ENCODE measurements at places on chromosomes 11 and 22.

- no peak for DNase-seq
Observed at GRCh38 chr11:34165786-34166555, 60.5 kb downstream of the NAT10 start.

DNA sequence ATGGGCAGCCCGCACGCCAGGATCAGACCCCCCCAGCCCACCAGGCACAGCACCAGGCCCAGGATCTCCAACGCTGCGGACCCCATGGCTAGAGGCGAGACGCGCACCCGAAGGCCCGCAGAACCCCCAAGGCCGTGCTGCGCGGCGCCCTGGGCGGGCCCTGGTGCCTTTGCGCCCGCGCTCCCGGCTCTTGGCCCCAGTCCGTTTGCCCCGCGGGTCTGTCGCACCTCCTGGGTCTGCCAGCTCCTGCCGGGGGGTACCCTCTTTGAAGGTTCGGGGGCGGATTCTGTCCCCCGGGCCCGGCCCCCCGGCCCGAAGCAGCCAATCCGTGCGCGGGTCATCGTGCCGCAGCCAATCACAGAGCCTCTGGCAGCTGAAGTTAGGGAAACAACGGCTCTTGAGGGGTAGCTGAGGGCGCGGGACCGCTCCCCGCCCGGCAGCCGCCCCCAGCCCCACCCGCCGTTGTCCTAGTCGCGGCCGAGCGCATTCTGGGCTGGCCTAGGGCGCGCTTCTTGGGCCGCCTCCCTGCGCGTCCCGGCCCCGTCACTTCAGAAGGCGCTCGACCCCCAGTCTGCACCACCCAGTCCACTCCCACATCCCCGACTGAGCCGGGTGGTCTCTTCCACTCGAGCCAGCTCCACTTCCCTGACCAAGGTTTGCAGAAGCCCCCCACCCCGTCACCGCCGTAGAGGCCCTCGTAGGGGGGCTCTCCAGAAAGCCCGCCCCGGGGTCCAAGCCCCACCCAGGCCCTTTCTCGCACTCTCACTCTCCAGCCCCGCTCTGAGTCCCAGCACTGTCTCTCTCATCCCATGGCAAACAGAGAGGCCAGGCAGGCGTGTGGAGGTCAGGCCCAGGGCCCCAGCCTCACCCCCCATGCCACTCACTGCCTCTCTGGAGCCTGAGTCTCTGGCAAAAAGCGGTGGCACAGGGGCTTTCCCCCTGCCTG, at the start of gene CLDN5:
TSS of gene CLDN5 (minus strand) at position 241 of the 946 bp plus-strand sequence. CDS start at position 86, 155 bp downstream.
- no peak for DNase-seq

GRCh38 chr11:61880031-61880430, 11.3 kb downstream of the FADS3 start:
- DNase-seq, result no peak

DNA sequence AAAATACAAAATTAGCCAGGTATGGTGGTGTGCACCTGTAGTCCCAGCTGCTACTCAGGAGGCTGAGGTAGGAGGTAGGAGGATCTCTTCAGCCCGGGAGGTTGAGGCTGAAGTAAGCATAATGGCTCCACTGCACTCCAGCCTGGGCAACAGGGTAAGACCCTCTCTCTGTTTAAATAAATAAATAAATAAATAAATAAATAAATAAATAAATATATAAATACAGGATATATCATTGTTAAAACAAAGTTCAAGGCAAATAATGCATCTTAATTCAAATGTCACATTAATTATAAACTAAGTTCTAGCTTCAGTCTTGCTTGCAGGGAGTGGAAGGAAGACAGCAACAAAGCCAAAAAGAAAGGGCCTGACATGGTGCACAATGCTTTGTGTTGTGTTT, 44.5 kb upstream of the PANX1 start:
- no peak for DNase-seq

DNA sequence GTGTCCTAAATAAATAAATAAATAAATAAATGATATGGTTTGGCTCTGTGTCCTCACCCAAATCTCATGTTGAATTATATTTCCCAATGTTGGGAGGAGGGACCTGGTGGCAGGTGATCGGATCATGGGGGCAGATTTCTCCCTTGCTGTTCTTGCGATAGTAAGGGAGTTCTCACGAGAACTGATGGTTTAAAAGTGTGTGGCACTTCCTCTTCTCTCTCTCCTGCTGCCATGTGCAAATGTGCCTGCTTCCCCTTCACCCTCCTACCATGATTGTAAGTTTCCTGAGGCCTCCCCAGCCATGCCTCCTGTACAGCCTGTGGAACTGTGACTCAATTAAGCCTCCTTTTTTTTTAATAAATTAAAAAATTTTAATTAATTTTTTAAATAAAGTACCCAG, 138.2 kb downstream of the FBXO7 start:
- DNase-seq, result no peak

GRCh38 chr11:131833366-131833765, 463.0 kb downstream of the NTM start:
- no peak for DNase-seq

GRCh38 chr11:45528435-45528834, 137.0 kb downstream of the CHST1 start:
- DNase-seq, result no peak

- DNase-seq, result no peak
Observed at GRCh38 chr11:72813740-72814285, 398 bp upstream of the ATG16L2 start.

DNA sequence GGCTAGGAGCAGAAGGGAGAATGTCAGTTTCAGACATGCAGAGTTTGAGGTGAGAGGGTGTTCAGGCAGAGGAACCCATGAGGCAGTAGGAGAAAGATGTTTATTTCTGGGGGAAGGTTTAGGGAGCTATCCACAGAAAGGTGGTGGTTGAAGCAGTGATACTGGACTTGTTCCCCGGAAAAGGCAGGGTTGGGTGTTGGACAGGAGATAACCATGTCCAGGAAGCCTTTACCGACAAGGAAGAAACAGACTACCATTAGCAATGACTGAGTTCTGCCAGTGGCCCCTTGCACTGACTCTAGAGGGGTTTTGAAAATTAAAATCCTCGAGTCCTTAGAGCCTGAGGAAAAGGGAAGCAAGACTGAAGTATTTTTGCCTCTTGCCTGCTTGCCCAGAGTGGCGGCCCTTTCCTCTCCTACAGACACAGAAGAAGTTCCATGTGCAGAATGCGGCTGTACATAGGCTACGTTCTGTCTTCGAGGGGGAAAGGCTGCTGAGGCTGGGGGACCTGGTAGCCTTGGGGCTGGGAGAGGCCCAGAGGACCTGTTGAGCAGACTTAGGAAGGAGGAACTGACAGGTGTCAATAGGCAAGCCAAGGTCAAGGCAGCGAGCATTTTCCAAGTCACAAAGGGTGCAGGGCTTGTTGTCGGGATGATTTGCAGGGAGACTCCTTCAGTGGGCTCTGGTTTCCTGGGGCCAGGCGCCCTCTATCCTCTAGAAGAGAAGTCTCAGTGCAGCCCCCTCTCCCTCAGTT, 146.7 kb downstream of the LDLRAD3 start:
- no peak for DNase-seq

DNA sequence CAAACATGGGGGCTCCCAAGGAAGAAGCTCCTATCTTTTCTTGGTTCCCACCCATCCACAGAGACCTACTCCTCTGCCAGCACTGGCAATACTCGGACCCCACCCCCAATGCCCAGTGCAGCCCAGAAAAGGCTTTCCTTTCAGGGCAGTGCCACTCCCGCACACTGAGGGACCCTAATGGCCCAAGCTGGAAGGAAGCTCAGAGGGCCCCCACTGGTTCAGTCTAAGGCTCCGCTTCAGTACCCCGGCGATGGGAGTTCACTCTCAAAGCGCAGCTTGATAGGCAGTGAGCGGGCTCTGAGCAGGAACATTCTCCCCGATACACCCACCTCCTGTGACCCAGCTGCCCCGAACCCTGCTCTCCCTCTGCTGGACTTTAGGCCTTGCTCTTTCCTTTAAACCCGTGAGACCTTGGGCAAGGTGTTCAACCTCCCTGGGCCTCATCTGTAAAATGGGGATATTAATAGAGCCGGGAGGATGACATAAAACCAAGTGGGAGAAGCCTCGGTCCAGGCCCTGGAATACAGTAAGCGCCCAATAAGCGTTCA, 48.4 kb downstream of the CHRDL2 start:
- DNase-seq, result no peak

DNA sequence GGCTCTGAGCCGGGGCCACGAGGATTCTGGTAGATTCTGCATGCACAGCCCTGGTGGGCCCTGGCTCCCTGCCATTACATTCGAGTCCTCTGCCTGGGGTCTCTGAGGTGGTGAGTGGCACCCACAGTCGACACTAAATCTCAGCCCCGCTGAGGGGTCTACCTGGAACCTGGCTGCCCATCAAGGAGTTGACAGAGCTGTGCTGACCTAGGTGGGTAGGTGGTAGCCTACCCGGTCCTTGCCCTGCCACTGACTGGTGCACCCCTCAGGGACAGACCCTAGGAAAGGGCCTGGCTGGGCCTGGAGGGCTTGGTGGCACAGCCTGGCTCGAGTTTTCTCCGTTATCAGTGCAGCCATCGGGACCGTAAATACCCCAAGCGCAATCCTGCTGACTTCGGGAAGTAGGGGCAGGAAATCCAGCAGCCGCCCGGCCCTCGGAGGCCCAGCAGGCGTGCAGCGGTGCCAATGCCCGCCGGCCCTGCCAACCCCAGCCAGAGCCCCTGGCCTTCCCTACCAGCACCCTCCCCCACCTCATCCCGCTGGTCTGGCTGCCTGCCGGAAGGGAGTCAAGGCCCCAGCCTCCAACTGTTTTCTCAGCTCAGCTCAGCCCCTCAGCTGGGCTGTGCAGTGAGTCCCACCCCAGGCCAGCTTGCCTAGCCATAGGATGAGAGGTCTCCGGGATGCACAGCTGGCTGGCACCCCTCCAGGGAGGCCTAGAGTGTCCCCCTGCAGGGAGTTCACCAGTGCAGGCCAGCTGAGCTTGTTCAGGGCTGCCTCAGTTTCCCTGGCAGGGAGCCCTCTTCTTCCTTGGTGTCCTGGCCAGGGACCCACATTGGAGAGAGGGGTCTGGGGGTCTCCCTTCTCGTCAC, 80.4 kb upstream of the KCNQ1OT1 start:
- no peak for DNase-seq

- peak; percentile 48 for DNase-seq
Observed at GRCh38 chr11:77127235-77127911, 673 bp upstream of the MYO7A start.

GRCh38 chr11:86724137-86724536, 51.7 kb upstream of the ME3 start:
- DNase-seq, result no peak

- no peak for DNase-seq
Observed at GRCh38 chr11:69476509-69476961, 4.9 kb upstream of the LINC01488 start.

DNA sequence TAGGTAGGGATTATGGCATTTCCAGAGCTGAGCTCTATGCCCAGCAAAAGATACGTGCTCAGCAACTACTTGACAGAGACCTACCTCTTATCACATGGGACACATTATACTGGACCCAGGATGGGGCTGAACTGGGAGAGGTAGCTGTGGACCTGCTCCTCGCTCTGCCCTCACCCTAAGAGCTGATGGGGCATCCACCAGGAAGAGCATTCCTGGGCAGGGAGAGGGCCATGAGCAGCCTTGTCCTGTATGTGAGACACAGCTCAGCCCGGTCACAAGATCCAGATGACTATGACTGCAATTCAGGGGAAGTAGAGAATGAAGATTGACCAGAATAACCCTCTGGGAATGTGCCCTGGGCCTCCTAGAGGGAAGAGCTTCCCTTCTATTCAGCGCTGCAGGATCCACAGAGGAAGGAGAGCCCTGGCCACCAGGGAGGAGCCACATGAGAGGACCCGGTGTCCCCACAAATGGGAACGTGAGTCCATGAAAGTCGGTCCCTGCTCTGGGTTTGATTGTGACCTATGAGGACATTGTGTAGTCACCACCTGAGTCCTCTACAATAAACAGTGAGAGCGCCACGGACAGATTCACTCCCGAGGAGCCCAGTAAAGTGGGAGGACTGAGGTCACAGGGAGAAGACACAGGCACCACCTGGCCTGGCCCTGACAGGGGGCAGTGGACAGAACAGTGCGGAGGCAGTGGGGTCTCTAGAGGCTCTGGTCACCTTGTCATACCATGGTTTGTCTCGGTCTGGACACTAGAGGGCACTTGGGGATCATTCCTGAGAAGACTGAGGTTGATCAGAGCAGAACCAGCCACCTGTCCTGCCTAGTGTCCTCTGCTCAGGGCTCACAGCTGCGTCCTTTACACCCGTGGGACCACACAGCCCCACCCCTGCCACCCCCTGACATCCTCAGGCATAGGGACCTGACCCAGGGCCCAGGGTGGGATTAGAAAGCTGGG, 99.5 kb downstream of the ZNF280B start:
- no peak for DNase-seq

- DNase-seq, result no peak
Observed at GRCh38 chr11:121365304-121365703, 72.7 kb downstream of the SC5D start.

DNA sequence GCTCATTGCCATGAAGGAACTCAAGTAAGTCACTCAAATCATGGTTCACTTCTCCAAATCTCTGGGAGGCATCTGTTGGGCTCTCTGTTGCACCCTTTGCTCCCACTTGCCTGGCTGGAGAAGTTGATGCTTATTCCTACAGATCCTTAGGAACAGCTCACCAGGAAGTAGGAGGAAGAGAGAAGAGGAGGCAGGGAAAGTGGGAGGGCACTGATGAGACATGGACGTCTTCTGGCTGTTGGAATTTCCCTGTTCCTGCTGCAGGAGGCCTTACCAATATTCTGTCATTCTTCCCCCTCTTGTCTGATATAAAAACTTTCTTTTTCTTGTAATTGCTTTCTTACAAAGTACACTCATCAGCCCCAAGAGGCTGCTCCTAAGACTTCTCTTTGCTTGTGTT, 13.6 kb downstream of the POLR2F start:
- DNase-seq, result no peak

DNA sequence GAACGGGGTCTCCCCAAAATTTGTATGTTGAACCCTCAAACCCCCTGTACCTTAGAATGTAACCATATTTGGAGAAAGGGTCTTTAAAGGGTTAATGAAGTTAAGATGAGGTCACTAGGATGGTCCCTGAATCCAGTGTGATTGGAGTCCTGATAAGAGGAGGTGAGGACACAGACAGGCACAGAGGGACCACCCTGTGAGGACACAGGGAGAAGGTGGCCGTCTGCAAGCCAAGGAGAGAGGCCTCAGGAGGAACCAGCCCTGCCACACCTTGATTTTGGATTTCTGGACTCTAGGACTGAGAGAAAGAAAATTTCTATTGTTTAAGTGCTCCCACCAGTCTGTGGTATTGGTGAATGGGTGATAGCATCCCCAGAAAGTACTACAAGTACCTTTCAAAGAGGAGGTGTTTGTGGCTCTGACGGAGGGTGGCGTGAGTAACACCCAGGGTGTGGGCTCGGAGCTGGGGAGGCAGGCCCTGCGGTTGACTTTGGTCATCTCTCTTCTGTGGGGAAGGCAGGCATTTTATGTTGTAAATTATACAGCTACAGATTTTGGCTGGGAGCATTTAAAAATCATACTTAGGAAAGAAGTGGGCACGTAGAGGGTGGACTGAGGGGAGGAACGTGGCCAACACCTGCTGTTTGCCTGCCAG, 13.8 kb downstream of the MRGPRF start:
- no peak for DNase-seq

DNA sequence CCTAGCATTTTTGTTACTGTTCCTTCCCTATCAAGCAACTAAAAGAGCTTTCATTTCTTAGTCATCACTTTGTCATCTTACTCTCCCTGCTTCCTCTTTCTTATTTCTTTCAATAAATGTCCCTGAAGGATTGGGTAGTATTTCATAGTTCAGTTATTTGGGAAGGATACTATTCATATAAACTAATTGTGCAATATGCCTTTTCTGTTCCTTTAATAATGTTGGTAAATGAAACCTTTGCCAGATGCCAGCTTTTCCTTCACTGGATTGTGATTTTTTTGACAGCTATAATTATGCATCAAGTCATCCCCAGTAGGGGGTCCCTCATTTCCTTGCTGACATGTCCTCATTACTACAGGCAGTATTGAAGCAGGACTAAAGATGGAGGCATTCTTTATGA, 101.7 kb downstream of the ATM start:
- no peak for DNase-seq

GRCh38 chr22:32558681-32559355, 84.2 kb downstream of the FBXO7 start:
- no peak for DNase-seq
